ENCODE measurements at places on chromosomes 2 and 18.

DNA sequence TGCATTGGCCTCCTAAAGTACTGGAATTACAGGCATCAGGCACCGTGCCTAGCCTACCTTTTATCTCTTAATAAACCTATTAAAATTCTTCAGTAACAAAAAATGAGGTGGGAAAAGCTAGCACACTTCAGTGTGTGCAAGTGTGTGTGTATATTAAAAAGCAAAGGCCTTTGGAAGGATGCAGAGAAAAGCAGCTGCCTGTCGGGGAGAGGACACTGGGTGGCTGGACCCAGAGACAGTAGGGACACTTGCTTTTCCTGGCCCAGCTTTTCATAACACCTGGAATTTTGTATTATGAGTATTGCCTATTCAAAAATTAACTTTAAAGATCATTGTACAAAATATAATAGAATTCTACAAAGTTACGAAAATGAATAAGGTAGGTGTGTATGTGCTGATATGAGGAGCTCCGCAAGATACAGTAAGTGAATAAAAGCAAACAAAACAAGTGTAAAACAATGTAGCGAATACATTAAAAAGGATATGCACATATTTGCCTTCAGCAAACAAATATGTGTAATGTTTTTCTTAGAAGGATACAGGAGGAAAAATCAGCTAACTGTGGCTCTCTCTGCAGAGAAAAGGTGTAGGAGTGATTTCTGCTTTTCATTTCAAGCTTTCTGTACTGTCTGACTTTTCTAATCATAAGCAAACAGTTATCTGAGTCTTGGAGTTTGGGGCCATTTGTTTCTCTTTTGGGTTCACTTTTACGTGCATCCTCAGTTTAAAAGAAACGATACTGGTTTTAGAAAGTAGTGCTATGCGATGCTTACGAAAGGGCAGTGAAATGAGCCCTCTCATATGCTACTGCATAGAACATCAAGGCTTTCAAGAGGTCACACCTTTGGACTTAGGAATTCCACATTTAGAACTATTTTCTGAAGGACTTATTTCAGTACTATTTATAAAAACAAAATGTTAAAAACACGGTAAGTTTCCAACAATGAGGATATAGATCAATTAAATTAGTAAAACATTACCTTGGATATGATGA is 70.8 kb downstream of the USP40 start:
- DNase-seq = no peak

DNA sequence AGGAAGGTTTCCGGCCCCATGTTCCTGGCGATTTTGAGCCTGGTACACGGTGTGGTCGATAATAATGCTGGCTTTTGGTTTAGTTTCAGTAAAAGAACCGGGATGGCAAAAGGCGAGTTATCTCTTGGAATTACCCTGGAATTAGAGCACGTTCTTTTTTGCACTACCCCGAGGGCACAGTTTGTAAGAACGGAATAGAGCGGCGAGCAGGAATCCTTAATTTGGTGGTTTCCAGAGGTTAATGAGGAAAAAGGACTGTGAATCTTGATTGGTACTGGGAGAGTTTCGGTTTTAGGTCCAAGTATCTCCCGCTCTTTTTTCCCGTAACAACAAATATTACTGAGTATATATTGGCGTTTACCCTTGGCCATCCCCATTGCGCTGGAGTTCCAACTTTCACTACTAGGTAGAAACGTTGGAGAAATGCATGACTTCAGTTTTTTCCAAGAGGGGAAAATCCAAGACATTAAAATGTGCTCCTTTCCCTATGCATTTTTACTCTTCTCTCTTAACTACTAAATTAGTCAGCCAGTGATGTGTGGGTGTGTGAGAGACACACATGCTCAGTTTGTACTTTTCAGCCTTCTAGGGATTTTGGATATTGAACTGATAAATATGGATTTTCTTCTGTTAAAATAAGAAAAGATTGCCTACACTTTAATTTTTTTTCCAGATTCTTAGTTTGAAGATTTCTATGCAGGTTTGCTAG is 160.8 kb downstream of the AGPS start:
- peak; percentile 82 for DNase-seq

GRCh38 chr2:17547237-17547636 is 6.7 kb downstream of the VSNL1 start:
- no peak for DNase-seq

GRCh38 chr2:134717286-134718022 is 1.3 kb downstream of the TMEM163 start:
- DNase-seq = no peak

GRCh38 chr2:8061219-8061618 is 620.6 kb upstream of the ID2 start:
- DNase-seq = no peak

GRCh38 chr2:207750876-207751275 is 18.8 kb downstream of the FZD5 start:
- no peak for DNase-seq

GRCh38 chr2:147386284-147386683 is 458.5 kb upstream of the ACVR2A start:
- no peak for DNase-seq

Measured in NCI-H510A treated with DMSO at 0.1 percent for 48 hours (cell line).